ENCODE measurements at places on chromosomes 16 and 17.
A peak's percentile ranks its signal among the peaks of the same experiment; 100 is the strongest.

- no peak for DNase-seq
These were observed 9.0 kb downstream of the MYO15A start for GRCh38 chr17:18117533-18117932.

DNA sequence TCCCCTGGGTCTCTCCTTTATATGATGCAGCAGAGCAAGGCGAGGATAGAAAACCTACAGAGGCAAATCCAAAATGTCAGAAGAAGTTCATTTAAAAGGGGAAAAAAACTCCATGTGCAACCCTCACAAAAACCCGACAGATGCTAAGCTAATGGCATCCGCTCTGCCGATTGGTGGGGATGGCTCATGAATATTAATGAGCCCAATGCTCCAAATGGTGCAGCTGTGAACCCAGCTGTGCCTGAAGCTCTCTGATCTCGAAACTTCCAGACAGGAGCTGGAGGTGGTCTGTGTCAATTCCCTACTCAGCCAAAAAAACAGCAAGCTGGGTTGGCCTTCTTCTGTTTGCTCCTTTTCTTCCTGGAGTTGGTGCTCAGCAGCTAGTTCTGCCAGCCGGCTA, 15.5 kb downstream of the SNX11 start:
- DNase-seq: no peak

DNA sequence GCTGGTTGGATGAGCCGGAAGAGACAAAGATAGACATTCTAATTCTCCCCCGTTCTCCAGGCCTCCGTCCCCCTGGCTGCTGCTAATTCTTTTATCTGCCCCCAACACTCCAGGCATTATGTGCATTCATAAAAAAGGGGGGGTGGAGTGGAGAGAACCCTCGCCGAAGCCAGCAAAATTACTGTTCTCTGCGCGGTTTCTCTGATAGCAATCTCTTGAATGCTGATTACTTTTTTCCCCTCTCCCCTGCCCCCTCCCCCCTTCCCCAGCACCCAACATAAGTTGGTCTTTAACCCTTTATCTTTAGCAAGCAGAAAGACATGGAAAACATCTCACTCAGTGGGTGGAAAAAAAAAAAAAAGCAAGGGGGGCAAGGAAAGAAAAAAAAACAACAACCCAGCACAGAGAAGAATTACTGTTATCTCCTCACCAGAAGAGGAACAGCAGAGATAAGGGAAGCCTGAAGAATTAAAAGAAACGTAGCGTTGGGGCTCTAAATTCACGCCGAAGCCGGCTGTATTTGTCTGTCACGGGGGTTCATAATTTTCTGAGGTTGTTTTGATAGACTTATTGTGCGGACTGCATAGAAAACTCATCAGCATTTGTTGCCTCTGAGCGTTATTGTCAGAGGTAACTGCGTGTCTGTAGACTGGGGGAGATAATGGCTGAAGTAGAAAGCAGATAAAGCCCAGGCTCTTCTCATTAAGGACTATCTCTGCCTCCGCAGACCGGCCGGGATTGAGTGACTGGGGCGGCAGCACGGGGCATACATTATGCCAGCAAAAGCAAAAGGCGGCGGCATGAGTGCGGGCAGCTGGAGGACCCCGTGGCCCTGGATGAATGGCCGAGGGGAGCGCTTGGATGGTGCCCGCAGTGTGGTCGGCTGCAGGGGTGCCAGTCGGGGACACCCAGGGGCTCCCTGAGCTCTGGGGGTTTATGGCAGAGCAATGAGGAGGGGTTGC, 126.9 kb downstream of the MRM1 start:
- no peak for DNase-seq

GRCh38 chr16:73011926-73012325, 36.0 kb downstream of the ZFHX3 start:
- DNase-seq: no peak

GRCh38 chr16:27241658-27242057, 26.9 kb downstream of the NSMCE1 start:
- peak; percentile 24 for DNase-seq

GRCh38 chr17:49694847-49695697, 12.7 kb downstream of the SLC35B1 start:
- peak; percentile 74 for DNase-seq

- no peak for DNase-seq
These were observed 53.1 kb upstream of the USP7 start for GRCh38 chr16:9016824-9017223.

GRCh38 chr17:77441130-77441920, 300.6 kb downstream of the SEC14L1 start:
- DNase-seq: no peak

DNA sequence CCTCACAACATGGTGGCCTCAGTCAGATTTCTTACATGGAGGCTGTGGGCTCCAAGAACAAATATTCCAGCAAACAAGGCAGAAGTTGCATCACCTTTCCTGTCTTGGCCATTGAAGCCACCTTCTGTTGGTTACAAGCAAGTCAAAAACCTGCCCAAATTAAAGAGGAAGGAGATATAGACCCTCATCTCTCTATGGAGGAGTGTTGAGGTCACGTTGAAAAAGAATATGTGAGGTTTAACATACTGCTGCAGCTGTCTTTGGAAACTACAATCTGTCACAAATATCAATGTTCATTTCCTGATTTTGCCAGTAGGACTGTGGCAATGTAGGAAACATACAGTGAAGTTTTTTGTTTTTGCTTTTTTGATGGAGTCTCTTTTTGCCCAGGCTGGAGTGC, 211.4 kb downstream of the COPRS start:
- no peak for DNase-seq

DNA sequence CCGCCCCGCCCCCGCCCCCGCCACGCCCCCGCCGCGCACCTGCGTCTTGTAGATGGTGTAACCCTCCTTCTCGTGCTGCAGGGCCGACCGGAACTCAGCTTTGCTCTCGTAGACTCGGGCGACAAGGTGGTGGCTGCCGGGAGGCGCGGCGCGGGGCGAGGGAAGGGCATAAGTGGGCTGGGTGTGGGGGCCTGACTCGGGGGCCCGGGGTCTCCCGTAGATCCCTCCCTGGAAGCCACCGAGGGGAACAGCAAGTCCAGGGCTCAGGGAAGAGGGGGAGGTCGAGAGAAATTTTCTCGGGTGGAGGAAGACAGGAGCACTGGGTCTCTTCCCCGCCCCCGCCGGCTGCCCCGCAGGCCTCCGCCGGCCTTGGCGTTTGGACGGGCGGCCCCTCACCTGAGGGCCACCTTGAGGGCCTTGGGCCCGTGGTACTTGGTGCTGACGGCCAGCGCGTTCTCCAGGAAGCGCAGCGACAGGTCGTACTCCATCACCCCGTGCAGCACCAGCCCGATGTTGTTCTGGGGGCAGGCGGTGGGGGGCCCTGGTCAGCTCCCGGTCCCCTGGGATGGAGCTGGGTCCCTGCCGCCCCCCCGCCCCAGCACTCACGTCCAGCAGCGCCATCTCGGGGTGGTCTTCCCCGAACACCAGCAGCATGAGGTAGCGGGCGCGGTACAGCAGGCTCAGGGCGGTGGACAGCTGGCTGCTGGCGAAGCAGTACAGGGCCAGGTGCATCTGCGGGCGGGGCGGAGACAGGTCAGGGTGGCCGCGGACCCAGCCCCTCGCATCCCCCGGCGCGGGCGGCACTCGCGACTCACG, 19.4 kb downstream of the CLUH start:
- no peak for DNase-seq

GRCh38 chr17:32461853-32462617, 17.7 kb downstream of the PSMD11 start:
- peak; percentile 63 for DNase-seq

- no peak for DNase-seq
These were observed 23.4 kb upstream of the ZFHX3 start for GRCh38 chr16:73071131-73071940.

DNA sequence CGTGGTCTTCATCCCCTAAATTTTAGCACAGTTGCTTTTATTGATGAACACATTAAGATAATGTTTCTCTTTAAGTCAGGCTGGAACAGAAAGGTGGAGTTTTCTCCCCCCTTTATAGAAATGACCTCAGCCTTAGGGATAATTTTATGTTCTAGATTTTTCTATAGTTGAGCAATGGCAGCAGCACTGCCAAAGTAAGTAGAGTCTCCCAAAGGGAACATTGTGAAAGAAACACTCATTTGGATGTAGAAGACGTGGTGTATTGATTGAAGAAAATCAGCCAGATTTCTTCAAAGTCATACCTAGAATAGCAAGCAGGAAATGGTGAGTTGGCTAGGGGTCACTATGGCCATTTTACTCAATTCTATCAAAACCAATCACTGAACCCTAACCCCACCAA, 122.5 kb downstream of the DNAH9 start:
- no peak for DNase-seq

- no peak for DNase-seq
These were observed 151.2 kb downstream of the MSI2 start for GRCh38 chr17:57407287-57408070.

DNA sequence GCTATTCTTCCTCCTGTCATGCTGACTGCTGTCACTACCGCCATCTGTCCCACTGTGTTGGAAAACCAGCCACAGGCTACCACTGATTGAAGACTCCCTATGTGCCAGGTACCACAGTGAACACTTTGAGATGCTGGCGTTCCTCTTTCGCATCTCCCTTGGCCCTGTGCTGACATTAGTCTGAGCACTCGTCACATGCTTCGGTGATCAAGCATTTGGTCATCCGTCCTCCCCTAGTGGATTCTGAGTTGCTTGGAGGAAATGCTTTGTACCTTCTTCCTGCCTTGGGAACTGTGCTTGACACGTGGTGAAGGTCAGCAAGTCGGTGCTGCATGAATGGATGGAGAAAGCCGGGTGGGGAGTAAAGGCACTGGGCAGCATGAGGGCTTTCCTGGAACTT, 260.1 kb downstream of the SNX29 start:
- DNase-seq: no peak

DNA sequence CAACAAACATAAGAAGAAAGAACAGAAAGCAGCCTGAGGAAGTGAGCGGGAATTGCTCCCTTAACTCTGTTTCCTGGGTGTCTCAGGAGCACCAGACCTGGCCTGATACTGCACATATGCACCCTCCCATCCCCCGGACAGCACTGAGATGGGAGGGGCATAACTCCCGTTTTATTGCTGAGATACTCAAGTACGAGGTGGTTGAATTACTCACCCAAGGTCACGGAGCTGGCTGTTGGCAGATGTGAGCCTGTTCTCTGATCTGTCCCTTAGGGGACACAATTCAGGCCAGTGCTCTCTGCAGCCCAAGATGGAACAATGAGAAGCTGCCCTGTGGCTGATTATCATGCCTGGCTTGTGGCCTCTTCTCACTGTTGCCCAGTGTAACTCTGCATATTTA, 9.1 kb upstream of the MED9 start:
- no peak for DNase-seq

- DNase-seq: no peak
These were observed 6.9 kb downstream of the PIMREG start for GRCh38 chr17:6450926-6451832.
